Right lobe of liver (tissue), 6 donors: ENCODE measurements at places on chromosomes 7 and 10. TPM values are rescaled to one million over a fixed set of nuclear protein-coding genes. Genes with fewer than 3 reads are reported as not detected.
A peak's percentile ranks its signal among the peaks of the same experiment; 100 is the strongest.

The IFIT1B gene
- not detected for total RNA-seq

The DNAJC12 gene
- total RNA-seq, result 25.6 TPM

The PON3 gene
- total RNA-seq, result 170 TPM

The ATOH7 gene
- total RNA-seq, result 1.1 TPM

The FZD8 gene
- total RNA-seq, result 4.6 TPM

The EPHA1 gene
- total RNA-seq, result 12.6 TPM

The GBX1 gene
- total RNA-seq, result not detected

The COL17A1 gene
- not detected for total RNA-seq

- DNase-seq, result no peak
- H3K36me3 ChIP-seq, result no peaks in the 10 kb centered on the region
- H3K4me3 ChIP-seq, result no peak overlapping the region
- no peaks in the 10 kb centered on the region for H3K27me3 ChIP-seq
- H3K27ac ChIP-seq, result no peak overlapping the region
- no peaks in the 10 kb centered on the region for H3K4me1 ChIP-seq
These were observed 20.4 kb downstream of the FRMPD2 start for GRCh38 chr10:48253970-48254657.

GRCh38 chr10:102837230-102837721 is at the start of gene CYP17A1:
CYP17A1 (minus strand) TSS chr10:102837413; CDS start chr10:102837361, 52 bp downstream.
- no peak within 1 kb of the TSS for H3K4me3 ChIP-seq
- no peak for DNase-seq
- H3K27ac ChIP-seq, result no peak within 1 kb of the TSS
- no peaks in the 10 kb centered on the region for H3K36me3 ChIP-seq
- H3K27me3 ChIP-seq, result no peaks in the 10 kb centered on the region

DNA sequence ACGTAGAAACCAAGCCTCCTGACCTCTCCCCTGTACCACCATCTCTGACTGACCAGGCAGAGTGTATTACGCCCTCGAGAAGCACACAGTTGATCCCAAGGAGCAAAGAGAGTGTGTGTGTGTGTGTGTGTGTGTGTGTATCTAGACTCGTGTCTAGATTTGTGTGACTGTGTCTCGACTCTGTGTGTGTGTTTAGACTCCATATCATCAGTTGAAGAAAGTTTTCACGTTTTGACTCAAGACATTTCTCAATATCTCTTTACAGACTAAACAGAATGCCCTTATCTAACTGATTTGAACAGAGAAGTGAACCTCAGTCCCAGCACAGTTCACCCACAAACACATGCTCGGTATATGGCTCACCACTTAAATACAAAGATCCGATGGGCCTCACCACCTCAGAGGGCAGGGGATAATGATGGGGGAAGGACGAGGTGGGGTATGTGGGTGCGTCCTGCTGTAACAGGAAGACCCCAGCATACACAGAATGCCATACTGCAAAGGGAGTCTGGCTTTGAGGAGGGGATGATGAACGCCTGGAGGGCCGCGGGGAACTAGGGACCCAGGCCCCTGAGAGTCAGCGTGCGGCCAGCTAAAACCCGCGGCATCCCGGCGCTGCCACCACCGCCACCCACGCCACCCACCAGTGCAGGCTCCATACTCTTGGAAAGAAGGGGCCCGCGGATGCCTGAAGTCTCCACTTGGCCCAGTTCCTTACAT is 780 bp downstream of the ALDH18A1 start:
- H3K4me3 ChIP-seq, result peak overlapping the region; percentile 98
- DNase-seq, result peak; percentile 49
- H3K36me3 ChIP-seq, result no peaks in the 10 kb centered on the region
- H3K4me1 ChIP-seq, result no peaks in the 10 kb centered on the region
- no peaks in the 10 kb centered on the region for H3K27me3 ChIP-seq
- H3K27ac ChIP-seq, result peak overlapping the region; percentile 71

GRCh38 chr7:112869111-112869774 is 79.0 kb upstream of the TMEM168 start:
- DNase-seq, result no peak
- H3K4me3 ChIP-seq, result no peak overlapping the region
- H3K4me1 ChIP-seq, result no peaks in the 10 kb centered on the region
- H3K27me3 ChIP-seq, result no peaks in the 10 kb centered on the region
- H3K27ac ChIP-seq, result no peak overlapping the region

GRCh38 chr7:70033226-70033625 is 435.0 kb downstream of the AUTS2 start:
- no peaks in the 10 kb centered on the region for H3K36me3 ChIP-seq
- no peak overlapping the region for H3K4me3 ChIP-seq
- H3K27ac ChIP-seq, result no peak overlapping the region
- H3K27me3 ChIP-seq, result no peaks in the 10 kb centered on the region
- DNase-seq, result no peak

DNA sequence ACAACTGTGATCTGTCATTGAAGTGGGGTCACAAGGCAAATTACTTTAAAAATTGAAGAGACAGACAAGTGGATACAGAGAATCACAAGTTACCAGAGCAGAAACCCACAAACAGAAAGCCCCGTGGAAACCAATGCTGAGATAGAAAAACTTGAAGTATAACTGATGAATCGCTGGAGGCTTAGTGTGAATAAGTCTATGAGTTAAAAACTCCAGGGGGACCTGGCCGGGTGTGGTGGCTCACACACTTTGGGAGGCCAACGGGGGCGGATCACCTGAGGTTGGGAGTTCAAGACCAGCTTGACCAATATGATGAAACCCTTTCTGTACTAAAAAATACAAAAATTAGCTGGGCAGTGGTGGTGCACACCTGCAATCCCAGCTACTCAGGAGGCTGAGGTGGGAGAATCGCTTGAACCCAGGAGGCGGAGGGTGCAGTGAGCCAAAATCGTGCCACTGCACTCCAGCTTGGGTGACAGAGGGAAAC is 69.7 kb upstream of the ZNRF2 start:
- H3K4me3 ChIP-seq, result no peak overlapping the region
- no peak for DNase-seq
- H3K36me3 ChIP-seq, result no peaks in the 10 kb centered on the region
- no peaks in the 10 kb centered on the region for H3K4me1 ChIP-seq
